ENCODE measurements at places on chromosomes 3 and 15.

DNA sequence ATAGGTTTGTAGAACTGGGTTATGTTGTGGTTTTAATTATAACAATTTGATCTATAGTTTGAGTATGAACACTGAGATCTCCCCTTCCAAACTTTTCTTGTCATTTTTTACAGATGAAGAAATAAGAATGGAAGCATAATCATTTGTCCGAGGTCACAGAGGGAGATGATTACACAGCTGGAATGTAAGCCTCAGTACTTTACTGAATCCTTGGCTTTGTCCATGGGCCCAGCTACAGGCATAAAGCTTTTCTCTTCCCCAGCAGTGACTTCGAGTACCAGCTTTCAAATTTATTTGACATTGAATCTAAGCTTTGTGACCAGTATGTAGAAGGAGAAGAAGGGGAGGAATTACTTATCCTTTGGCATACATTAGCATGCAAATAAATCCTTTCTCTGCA lies 80.9 kb upstream of the DCBLD2 start:
- DNase-seq = no peak

GRCh38 chr3:139414608-139415224 lies 25.3 kb upstream of the COPB2 start:
- no peak for DNase-seq

DNA sequence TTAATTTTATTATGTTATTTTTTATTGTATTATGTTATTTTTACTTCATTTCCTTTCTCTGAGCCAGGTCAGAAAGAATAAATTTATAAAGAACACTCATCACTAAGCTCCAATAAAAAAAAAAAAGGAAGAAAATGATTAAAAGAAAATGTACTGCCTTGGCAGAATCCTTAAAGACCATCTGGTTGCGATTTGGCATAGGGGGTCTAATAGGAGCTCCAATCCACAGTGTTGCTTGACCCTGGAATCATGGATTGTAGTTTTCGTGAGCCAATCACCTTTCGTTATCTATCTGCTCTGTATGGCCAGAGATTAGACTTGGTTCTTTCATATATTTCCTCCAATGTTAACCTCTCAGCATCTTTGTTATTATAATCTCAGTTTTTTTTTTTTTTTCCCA lies 421.8 kb upstream of the MCTP2 start:
- DNase-seq = no peak

- DNase-seq = no peak
These were observed 82.4 kb downstream of the P3H2 start for GRCh38 chr3:190038050-190038933.

GRCh38 chr15:100926971-100927756 lies 8.0 kb downstream of the LRRK1 start:
- no peak for DNase-seq

DNA sequence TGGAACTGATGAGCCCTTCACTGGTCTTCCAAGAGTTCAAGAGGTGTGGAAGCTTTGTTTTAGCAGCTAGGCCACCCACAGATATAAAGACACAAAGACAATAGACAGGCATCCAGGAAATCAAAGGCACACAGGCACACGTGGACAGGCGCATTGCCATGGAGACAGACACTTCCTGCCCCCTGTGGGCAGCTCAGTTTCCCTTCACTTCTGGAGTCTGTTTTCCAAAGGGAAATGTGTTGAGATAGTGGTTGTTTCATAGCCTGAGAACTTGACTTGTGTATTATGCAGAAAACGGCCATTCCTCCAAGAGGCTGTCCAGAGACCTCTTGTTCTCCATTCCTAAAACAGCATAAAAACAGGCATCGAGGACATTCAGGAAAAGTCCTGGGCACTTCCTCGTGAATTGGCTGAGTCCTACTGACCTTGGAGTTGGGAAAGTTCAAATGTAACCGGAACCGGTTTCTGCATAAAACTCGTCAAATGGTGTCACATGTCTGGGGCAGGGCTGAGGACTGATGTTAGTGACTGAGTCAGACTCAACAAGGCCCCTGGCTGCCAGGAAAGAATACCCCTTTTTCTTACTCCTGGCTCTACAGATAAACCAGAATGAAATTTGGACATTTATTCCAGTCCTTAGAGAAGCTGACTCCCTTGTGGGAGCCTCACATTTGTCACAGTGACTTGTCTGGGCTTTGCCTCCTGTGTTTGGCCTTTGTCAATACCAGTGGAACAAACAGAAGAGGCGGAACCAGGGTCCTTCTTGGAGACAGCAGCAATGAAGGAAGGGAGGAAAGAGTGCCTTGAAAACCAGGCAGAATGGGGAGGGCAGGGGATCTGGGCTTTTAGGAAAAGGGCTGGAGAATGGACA lies 1.3 kb downstream of the ALPK3 start:
- DNase-seq = no peak

GRCh38 chr15:41862515-41863116 lies 24.0 kb downstream of the PLA2G4B start:
- DNase-seq = no peak

GRCh38 chr3:94779699-94780098 lies 716.8 kb downstream of the NSUN3 start:
- DNase-seq = no peak

- no peak for DNase-seq
These were observed 22.8 kb upstream of the ALDH1A3 start for GRCh38 chr15:100856867-100857266.

GRCh38 chr3:57756528-57757401 lies 656 bp downstream of the SLMAP start:
- DNase-seq = no peak

DNA sequence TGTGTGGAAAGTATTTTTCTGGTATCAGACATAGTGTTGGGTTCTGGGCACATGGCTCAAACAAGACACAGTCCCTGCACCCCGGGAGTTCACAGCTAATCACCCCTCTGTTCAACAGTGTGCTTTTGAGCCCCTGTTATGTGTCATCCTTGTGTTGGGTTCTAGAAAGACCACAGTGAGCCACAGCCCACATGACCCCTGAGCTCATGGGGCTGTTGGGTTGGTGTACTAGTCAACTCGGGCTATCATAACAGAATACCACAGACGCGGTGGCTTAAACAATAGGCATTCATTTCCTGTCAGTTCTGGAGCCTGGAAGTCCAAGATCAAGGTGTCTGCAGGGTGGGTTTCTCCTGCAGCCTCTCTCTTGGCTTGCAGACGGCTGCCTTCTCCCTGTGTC lies 100.0 kb downstream of the DNAJB8 start:
- DNase-seq = no peak

- peak; percentile 11 for DNase-seq
These were observed 237.1 kb downstream of the RYR3 start for GRCh38 chr15:33547876-33548275.

DNA sequence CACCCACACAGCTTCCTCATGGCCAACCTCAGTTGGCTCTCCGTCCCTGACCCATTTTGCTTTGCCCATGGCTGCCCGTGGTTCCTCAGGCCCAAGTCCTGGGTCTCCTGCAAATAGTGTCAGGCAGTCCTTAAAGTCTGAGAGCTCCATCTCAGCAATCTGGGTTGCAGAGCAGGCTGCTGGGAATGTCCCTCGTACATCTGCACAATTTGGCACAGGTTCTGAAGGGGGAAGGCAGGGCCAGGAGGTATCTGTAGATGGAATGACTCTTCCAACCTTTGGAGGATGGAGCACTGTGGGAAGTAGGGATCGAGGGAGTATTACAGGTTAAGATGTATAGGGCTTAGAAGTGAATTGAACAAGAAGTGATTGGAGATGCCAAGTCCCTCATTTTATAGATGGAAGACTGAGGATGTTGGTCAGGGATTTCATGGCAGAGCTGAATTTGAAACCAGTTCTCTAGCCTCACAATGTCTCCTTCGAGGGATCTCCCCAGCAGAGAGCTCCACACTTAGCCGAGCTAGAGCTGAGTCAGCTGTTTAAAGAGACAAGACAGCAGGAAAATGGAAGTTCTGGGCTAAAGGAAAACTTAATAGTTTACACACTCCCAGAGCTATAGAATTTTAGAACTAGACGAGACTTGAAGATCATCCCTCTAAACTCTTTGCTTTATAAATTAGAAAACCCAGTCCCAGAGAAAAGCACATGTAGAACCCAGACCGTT lies 9.2 kb downstream of the CKMT1A start:
- DNase-seq = no peak
